ENCODE measurements at places on chromosomes 12 and 14. TPM values are rescaled to one million over a fixed set of nuclear protein-coding genes. Genes with fewer than 3 reads are reported as not detected.

DNA sequence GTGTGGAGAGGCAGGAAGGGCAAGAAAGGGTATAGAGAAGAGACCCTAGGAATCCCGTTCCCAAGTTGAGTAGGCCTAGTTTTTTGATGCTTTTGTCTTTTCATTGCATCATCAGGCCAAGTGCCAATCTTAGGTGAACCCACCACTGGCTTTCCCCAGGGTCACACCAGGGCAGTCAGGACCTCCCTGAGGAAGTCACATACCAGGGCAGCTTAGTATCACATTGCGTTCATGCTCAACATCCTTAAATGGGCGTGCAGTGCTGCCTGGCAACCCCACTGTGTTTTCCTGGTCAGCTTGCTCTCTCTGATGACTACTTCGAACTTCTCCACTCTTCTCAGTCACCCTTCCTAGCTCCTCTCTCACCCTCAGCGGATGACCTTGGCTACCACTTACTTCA lies 9.0 kb downstream of the ASIC1 start:
- DNase-seq: peak; percentile 84

DNA sequence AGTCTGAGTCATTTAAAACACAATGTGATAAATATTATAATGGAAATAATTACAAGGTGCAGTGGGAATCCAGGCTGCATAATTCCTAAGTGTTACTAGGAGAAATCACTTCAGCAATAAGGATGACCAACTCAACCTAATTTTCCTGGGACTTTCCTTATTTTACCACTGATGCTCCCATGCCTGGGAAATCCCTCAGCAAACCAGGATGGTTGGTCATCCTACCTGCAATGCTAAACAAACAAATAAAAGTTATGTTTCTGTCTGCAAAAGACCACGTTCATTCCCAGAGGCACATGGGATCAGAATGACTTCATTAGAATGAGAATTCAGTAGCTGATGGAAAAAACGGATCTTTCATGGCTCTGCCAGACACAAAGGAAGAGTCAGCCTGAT lies 130.8 kb upstream of the RAP1B start:
- DNase-seq: no peak

GRCh38 chr12:93751864-93752610 lies 74.9 kb downstream of the CRADD start:
- DNase-seq: no peak

DNA sequence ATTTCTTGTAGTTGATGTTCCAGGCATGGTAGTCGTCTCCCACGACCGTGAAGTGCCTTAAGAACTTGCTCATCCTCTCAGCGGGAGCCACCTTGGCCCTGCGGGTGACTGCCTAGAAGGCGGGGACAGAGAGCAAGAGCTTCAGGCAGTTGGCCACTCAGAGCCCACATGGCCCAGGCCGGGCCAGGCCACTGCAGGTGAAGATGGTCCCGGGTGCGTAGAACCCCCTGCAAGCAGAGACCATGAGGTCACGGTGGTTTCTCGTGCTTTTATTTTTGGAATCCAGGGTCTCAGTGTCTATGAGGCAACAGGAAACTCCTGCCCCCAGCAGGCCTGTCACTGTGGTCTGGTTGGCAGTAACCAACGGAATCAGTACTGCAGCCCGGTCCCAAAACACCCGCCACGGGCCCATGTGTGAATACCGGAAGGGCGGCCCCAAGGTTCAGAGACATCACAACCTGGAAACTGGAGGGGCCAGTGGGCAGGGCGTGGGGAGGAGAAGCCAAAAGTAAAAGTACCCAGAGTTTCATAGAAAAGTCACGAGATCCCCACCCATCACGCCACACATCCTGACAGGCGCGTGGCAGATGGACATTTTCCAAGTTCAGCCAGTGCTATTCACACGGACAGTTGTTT lies 27.5 kb downstream of the HVCN1 start:
- no peak for DNase-seq

The KRT71 gene
- total RNA-seq: not detected

All from ascending aorta (tissue), 2 donors.